Fibroblast of skin of left biceps (primary cell): ENCODE measurements at places on chromosomes 2 and 18.

DNA sequence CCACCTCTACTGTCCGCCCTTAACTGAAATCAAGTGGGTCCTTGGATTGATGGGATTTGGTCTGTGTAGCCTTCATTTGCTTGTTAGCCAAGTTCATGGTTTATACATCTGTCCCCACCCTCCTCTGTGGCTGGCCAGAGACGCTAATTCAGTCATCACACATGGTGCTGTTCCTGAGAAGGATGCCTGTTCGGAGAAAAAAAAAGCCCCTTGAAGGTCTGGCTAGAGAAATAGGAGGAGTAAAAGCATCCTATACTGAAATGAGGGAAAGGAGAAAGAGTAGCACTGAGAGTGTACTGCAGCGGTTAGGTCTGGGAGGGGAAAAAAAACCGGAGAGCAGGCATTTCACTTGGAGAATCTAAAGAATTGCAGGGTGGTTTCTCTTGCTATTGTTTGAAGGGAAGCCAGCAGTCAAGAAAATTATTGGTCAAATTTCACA lies 180.6 kb upstream of the EPAS1 start:
- no peak for DNase-seq

DNA sequence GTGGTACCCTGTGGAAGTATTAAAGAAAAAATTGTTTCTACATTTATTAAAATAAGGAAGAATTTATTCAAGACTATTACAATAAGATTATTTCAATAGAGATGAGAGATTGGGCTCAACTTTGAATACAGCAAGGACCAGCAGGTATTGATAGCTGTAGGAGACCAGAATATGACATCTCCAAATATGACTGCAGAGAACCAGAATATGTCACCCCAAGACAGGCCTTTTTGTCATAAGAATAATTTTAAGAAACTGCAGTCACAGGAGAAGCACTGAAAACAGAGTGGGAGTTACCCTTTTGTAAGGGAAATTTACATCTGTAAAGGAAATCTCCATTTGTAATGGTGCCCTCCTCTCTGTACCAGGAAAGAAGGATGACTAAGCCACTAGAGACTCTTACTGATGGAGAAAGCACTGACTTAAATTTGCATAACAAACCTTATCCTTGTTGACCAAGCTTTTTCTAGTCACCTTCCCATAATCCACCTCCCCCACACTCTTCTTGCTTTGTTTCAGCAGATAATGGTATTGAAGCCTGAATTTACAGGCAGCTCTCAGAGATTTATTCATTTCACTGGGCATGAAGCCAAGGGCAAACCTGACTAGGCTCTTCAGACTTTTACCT lies 145.1 kb upstream of the RMP24 start:
- no peak for DNase-seq

DNA sequence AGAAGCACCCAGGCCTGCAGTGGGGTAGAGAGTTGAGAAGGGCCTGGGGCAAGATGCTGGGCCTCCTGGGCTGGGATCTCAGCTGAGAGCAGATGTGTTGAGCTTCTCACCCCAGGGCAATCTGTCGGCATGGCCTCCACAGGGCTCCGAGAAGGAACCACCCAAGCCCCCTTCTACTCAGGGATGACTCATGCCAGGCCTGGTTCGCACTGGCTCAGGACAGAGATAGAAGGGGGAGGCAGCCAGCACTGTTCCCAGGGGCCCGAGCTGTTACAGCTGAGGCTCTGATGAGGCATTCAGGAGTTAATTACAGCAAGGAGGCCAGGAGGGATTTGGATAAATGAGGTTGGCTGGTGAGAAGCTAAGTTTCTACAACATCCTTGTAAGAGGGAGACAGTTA lies 62.5 kb downstream of the CENPO start:
- peak; percentile 46 for DNase-seq

- peak; percentile 49 for DNase-seq
Measured at GRCh38 chr2:174610243-174610995, 12.8 kb upstream of the WIPF1 start.

DNA sequence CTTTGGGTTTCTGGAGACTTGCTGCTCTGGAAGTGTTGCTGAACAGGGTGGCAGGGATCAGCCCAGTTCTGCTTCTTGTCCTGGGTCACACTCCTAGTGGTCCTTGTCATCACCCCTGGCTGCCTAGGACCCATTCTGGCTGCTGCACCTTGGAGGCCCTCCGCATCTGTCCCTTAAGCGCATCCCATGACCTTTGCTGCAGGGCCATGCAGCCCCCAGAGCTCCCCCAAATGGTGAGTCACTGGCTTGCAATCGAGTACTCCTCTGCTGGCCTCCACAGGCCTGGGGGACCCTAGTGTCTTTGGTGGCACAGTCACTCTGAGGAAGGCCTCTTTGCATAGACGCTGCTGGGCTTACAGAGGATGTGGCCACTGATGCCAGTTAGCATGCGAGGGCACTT lies 188.5 kb downstream of the ASB1 start:
- DNase-seq, result no peak

GRCh38 chr2:173851141-173851641 lies 114.0 kb downstream of the SP3 start:
- DNase-seq, result peak; percentile 30

- no peak for DNase-seq
Measured at GRCh38 chr2:101357376-101357775, 29.9 kb downstream of the CREG2 start.
